ENCODE measurements at places on chromosomes 12 and 14.
A peak's percentile ranks its signal among the peaks of the same experiment; 100 is the strongest.

DNA sequence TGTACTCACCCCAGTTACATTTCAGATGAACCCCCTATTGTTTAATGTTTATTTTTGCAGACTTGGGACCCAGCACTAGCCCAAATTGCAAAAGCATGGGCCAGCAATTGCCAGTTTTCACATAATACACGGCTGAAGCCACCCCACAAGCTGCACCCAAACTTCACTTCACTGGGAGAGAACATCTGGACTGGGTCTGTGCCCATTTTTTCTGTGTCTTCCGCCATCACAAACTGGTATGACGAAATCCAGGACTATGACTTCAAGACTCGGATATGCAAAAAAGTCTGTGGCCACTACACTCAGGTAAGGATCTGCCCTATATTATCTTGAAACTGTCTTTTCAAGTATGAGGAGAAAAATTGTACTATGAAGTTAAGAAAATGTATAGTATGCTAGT is 1.2 kb downstream of the GLIPR1 start:
- no peak for DNase-seq

- peak; percentile 68 for DNase-seq
Observed at GRCh38 chr12:81668475-81668874, 90.7 kb downstream of the PPFIA2 start.

DNA sequence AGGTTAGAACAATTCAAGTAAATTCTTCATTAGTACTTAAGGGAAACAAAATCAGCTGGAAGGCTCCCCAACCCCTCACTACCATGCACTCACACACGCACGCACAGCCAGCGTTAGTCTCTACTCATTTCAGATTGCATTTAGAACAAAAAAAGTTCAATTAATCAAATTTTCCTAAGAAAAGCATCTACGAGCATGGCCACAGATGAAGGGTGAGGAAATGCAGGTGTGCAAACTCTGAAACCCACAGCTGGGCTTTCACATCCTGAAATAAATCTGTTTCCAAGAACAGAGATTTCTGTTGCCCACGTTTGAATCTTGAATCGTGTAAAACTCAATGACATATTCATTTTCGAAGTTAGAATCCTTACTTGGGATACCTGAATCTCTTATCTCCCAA is 62.6 kb downstream of the SEL1L start:
- no peak for DNase-seq

- peak; percentile 56 for DNase-seq
Observed at GRCh38 chr14:55327179-55327578, 56.0 kb downstream of the FBXO34 start.

DNA sequence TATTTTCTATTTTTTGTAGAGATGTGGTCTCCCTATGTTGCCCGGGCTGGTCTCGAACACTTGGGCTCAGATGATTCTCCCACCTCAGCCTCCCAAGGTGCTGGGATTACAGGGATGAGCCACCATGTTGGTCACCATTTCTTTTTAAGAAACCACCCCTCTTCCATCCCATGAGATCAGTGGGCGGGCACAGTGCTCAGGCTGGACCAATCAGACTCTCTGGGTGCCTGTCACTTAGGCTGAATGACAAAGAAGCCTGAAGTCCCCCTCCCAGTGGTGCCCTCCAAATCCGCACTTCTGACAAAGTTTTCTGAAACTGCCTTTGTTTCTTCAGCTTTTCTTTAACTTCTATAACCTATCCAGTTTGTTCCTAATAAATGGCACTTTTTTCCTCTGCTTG is 48.2 kb downstream of the CALM1 start:
- no peak for DNase-seq

DNA sequence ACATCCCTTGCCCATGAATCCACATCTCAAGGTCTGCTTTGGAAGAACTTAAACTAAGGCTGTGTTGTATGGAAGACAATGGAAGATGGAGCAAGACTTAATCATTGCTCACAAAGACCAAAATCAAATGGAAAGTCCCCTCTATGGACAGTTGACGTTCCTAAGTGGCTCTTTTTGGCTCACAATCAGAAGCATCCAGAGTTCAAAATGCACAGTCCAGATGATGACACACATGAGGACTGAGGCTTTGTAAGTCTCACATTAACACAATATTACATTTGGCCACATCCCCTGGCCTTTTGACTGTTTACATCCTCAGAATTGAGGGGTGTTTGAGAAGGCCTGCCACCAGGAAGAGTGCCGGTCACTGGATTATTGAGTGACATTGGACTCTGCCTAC is 122.3 kb upstream of the CPM start:
- no peak for DNase-seq

GRCh38 chr14:67240168-67240932 is 885 bp upstream of the PALS1 start:
- DNase-seq = no peak

- no peak for DNase-seq
Observed at GRCh38 chr12:77102123-77102522, 36.8 kb upstream of the E2F7 start.

DNA sequence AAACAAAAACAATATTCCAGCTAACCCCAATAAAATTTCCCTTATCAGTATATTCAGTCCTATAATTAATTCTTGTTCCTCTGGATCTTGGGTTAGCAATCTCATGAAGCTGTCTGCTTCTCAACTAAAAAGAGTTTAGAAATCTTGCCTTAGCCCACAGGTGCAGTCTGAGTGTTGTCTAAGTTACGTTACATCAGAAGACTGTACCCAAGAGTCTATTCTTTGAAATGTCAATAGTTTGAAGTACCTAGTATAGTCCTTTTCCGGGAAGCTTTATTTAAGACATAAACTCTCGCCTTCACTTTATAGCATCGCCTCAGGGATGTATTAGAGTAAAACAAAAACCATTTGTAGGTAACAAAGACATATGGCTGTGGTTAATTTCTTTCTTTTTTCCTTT is 465.1 kb downstream of the FUT8 start:
- DNase-seq = no peak

- no peak for DNase-seq
Observed at GRCh38 chr12:11633968-11634367, 15.5 kb upstream of the ETV6 start.

DNA sequence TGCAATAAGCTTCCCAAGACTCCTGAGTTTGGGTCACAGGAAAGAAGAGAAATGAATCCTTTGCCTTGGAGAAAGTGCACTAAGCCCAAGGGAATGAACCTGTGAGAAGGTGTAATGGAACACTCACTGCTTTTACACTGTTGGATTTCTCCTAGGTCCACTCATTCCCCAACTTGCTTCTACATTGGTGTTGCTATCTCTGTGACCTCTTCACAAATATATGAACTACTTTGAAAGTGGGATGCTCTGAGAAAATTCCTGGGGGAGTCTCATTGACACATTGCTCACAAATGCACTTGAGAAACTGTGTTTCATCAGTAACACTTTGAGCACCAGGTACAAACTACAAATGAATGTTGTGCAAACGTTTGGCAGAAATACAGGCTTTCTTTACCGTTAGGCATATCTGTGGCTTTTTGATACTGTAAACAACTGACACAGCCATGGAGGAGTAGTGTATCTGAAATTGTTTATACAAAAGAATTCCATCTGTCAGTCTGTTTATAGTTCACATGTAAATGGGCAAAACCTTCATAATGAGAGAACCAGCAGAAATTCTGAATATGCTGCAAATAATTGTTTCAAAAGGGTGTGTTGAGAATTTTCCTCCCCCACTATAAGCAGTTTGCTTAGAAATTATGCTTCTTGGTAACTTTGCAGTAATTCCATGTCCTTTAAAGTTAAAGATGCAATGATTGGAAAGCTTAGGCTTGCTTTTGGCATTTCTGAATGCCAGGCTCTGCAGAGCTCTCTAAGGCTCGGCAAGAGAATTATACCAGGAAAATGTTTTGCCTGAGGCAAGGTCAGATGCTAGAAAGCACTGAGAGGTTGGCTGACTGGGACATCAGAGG is 348.5 kb upstream of the DDHD1 start:
- DNase-seq = no peak

DNA sequence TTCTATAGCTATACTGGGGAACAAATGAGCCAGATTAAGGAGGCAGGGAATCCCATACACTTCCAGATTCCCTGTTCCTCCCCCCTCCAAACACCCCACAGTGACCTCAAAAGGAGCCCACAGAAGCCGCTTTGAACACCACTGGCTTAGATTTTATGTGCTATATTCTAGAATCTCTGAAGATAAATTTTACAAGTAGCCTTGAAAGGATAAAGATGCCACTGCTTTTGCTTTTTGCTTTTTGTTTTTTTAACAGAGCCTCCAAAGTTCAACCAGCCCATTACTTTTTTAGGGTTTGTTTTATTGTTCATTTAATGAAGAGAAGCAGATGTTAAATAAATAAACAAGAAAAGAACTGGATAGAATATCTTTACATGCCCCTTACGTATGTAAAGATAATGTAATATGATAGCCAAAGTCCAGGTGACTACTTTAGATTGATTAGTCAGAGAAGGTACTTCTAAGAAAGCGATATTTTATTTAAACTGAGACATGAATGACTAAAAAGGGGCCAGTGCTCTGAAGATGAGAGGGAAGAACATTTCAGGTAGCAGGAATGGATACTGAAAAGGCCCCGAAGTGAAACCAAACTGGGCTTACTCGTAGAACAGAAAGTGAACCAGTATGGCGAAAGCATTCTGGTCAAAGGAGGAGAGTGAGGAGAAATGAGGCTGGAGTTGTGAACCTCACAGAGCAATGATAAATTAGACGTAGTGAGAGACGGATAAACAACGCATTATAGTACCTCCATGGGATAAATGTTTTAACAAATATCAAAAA is 44.6 kb downstream of the DUSP6 start:
- DNase-seq = no peak

DNA sequence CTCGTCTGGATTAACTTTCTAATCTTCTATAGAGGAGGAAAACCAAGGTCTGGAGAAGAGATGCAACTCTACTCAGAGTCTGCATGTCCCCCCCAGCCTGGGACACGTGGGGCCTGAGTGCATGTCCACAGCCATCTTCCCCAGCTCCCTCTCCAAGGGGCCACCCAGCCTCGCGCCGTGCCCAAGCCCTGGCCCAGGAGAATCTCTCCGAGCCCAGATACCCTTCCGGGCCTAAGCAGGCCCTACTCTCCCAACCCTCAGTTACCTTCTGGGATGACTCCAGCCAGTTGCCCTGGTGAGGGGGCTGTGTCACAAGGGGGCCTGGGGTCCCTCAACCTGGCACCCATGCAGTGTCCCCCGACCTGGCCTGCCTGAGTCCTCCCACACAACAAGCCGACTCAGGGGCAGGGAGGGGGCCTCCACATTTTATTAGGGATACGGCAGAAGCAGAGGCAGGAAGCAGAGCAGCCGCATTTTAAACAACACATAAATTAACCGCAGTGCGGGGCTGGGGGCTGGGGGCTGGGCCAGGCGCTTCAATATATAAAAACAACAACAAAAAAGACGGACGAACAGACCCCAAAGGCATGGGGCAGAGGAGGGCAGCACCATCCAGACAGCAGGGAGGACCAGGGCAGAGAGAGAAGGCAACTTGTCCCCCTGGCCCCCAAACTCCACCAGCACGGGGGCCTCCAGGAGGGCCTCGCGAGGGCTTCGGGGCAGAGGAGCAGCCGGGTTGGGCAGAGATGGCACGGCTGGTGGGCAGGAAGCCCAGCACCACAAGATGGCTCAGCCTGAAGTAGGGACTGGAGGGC is 37.3 kb downstream of the NCKAP5L start:
- DNase-seq = no peak

DNA sequence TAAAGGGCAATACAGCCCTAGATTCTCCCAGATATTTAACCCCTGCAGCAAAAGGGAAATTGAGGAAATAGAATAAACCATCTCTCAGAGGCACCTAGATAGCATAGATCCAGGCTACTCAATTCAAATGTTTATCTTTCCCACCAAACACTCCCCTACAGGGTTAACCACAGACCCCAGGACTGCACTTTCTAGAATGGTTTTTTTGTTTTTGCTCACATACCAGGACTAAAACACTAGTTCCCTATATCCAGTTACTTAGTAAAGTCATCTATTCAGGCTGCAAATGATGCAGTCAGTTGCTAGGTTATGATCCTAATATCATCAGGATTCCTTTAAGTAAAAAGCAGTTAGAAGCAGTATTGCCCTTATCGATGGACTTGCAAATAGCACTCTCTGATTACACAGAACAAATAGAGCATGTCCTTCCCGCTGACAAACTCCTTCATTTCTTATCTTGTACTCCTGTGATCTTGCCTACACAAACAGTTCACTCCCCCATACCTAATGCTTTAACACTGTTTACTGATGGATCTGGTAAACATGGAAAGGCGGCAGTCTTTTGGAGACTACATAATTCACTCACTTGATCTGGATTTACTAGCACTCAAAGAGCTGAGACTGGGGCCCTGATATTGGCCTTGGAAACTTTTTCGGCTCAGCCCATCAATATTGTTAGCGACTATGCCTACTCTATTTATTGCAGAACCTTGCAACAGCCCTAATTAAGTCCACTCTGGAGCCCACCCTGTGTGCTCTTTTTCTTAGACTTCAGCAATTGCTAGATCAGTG is 257.2 kb upstream of the DIO2 start:
- no peak for DNase-seq

- no peak for DNase-seq
Observed at GRCh38 chr14:93536945-93537344, 106.2 kb downstream of the UNC79 start.

GRCh38 chr12:1428671-1429070 is 165.7 kb downstream of the FBXL14 start:
- no peak for DNase-seq

DNA sequence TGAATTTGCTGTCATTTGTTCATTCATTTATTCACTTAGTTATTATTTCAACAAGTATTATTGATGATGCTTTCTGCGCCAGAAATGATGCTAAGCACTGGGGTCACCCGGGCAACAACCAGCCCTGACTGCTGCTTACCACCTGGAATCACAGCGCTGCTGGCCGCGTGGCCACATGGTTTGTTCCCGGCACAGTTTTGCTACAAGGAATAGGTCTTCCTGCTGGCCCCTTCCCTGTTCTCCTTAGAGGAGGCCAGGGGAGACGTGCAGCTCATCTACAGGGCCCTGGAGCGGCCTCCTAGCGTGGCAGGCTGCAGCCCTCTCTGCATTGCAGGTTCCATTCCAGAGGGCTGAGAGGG is 7.0 kb downstream of the JDP2 start:
- no peak for DNase-seq

- DNase-seq = peak; percentile 22
Observed at GRCh38 chr12:116863275-116863767, 17.9 kb downstream of the HRK start.

GRCh38 chr14:38994731-38995130 is 108.3 kb downstream of the SEC23A start:
- DNase-seq = no peak

DNA sequence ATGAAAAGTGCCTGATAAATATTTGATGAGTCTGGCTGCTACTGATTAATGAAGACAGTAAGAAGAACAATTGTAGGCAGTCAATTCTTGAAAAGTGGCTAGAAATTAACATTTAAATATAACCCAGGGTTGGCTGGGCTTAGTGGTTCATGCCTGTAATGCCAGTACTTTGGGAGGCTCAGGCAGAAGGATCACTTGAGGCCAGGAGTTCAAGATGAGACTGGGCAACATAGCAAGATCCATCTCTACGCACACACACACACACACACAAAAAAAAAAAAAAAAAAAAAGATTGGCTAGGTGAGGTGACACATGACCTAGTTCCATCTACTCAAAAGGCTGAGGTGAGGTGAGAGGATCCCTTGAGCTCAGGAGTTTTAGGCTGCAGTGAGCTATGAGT is 7.9 kb upstream of the PLBD1 start:
- DNase-seq = no peak

GRCh38 chr14:36822685-36823084 is 161.0 kb downstream of the PAX9 start:
- no peak for DNase-seq
